ENCODE measurements at places on chromosomes 4 and X.
A peak's percentile ranks its signal among the peaks of the same experiment; 100 is the strongest.

- DNase-seq: no peak
These were observed 1049.6 kb downstream of the STIM2 start for GRCh38 chr4:27910227-27910626.

DNA sequence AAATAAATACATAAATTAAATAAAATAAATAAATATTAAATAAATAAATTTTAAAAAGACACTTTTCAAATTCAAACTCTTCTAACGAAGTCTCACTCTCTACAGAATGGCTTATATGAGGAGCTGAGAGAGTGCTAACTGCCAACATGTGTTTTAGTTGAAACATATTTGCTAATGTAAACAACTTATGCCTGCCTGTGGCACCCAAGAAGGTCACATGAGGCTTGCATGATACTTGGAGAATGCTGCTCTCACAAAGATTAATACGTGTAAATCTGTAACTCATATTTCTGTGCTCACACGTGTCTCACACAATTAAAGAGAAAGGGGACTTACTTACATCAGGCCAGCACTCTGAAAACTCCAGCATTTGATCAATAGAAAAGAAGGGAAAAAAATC, 43.2 kb upstream of the PITX2 start:
- DNase-seq: no peak

DNA sequence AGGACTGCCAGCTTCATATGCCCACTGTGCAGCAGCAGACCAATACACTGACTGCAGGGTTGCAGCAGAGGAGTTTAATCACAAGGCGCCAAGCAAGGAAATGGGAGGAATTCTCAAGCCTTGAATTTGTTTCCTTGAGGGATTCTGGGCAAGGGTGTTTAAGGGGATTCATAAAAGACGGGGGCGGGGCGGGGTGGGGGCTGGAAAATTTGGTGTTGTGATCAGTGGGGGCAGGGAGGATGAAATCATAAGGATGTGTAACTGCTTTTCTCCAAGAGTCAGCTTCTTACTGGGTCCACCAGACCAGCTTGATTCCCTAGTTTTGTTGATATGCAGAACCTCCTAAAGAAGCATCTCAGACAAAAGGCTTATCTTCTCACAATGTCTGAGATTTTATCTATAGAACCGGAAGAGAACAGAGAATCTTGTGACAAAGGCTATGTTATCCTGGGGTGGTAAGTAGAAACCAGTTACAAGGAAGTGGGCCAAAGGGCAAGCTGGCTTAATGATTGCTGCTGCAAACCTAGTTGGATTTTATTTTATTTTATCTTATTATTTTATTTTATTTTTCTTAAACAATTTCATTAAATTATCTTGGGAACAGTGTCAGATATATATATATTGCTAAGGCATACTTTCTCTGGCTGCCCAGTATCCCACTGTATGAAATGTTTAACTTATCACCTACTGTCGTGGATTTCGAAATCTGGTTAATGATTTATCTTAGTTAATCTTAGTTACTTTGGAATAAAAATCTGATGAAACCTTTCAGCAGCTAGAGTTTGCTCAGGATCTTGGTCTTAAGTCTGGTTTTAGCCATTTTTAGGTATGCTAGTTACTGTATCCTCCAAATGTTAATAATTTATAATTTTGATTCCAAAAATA, 276.4 kb downstream of the RPA4 start:
- DNase-seq: no peak

DNA sequence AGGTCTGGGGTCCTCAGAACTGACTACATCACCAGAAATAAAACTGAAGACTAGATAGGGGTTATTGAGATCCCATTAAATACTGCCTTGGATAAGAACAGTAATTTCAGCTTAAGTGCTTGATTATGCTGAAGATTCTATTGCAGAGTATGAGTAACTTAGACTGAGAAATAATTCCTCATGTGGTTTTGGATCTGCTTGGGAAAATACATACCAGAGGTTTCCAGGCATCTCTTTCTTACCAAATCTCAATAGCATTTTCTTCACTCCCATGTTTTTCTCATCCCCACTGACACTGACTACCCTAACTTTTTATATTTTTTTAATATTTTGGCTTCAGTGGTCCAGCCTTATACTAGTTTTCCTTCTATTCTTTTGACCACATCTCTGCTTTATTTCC, 92.0 kb upstream of the TEX13D start:
- DNase-seq: no peak

- no peak for DNase-seq
These were observed 224.0 kb downstream of the ARAP2 start for GRCh38 chr4:36020351-36020750.

DNA sequence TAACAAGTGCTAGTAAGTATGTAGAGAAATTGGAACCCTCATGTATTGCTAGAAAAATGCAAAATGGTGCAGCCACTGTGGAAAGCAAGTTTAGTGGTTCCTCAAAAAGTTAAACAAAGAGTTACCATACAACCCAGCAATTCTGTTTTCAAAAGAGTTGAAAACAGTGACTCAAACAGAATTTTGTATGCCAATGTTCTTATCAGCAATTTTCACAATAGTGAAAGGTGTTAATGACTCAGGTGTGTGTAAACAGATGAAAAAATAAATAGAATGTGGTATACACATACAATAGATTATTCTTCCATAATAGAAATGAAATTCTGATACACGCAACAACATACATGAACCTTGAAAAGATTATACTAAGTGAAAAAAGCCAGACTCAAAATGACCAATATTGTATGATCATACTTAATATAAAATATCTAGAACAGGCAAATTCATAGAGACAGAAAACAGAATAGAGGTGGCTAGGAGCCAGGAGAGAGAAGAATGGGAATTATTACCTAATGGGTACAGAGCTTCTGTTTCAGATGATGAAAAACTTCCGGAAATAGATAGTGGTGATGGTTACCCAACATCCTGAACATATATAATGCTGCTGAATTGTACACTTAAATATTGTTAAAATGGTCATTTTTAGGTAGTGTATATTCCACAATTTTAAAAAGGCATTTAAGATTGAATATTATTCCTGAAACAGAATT, 51.6 kb downstream of the WDFY3 start:
- peak; percentile 33 for DNase-seq

GRCh38 chrX:106246511-106246910, 78.4 kb downstream of the PWWP3B start:
- DNase-seq: no peak

DNA sequence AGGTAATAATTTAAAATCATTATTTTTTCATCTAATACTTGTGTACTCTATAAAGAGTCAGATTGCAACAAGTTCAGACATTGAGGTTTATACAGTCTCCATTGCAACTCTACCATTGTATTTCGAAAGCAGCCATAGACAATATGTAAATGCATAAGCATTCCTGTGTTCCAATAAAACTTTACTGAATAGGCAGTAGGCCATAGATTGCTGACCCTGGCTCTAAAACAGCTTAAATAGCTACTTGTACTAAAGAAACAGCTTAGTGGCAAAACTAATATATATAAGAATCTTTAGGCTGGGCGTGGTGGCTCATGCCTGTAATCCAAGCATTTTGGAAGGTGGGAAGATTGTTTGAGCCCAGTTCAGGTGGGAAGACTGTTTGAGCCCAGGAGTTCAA, 115.3 kb downstream of the PRSS12 start:
- no peak for DNase-seq

DNA sequence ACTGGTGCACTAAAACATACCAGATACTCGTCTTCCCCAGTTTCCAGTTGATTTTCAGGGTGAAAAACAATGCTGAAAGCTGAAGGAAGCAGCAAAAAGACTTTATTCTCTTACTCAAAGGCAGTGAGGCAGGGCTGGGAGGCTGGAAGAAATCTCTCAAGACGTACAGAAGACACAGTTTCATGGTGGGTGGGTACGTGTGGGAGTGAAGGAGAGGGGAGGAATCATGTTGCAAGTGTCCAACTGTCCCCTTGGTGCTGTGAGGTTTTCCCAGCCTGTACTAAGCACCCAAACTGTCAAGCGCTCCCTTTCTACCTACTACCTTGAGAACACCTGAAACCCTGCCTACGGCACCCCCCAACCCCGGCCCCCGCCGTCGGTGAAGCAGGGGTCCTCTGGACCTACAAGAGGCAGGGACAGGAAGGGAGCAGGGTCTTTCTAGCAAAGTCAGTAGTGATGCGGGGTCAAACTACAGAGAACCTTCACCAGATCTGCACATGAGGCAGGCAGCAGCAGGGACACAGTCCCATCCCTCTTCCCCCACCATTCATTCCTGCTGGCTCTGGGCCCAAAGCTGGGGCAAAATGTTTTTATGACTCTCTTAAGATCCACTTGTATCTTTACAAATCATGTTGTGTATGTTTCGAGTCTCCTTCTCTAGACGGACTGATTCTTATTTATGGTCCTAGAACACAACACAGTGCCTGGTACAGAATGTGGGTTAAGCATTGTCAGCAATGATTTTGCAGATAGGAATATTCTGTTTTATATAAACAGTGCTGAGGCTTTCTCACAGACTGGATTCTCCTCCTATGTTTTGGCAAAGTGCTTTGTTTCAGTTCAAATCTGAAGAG, 2.4 kb upstream of the SETD7 start:
- no peak for DNase-seq

- DNase-seq: no peak
These were observed 74.2 kb downstream of the SMARCA5 start for GRCh38 chr4:143587703-143588102.

- no peak for DNase-seq
These were observed 103.6 kb downstream of the GUCY2F start for GRCh38 chrX:109378281-109378680.

- peak; percentile 76 for DNase-seq
These were observed 26.7 kb upstream of the TBC1D19 start for GRCh38 chr4:26557164-26557563.

- DNase-seq: no peak
These were observed at the start of gene GPM6B for GRCh38 chrX:13816643-13817627. Gene GPM6B, minus strand, starts transcription at chrX:13817093. Its CDS starts 189 bp downstream, at chrX:13816904.
